IMR-90 (cell line): ENCODE measurements at places on chromosomes 5 and 9. TPM values are rescaled to one million over a fixed set of nuclear protein-coding genes. Genes with fewer than 3 reads are reported as not detected.
A peak's percentile ranks its signal among the peaks of the same experiment; 100 is the strongest.

ALDH1A1 gene
- total RNA-seq: not detected in 2 replicates

ADGRV1 gene
- total RNA-seq: under 0.01 TPM in 2 replicates

DNA sequence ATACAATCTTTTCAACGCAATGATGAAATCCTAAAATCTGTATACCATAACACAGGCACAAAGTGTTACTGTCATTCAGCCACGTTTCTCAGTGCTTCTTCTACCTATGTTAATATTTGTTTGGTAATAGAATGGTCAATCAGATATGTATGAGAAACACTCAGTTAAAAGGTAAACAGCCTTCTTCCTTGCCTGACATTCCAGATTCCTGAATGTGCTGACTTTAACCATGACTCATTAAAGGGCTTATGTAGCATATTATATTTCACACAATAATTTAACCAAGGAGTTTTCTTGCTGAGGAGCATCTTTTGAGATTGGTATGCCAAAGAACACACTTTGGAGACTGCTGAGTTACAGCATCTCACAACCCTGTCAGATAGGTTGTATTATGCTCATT, 187.6 kb downstream of the CETN3 start:
- no peaks in the 10 kb centered on the region for H3K36me3 ChIP-seq
- no peaks in the 10 kb centered on the region for H3K4me1 ChIP-seq
- DNase-seq: peak; percentile 16
- no peak overlapping the region for H3K27ac ChIP-seq
- no peaks in the 10 kb centered on the region for H3K27me3 ChIP-seq

DNA sequence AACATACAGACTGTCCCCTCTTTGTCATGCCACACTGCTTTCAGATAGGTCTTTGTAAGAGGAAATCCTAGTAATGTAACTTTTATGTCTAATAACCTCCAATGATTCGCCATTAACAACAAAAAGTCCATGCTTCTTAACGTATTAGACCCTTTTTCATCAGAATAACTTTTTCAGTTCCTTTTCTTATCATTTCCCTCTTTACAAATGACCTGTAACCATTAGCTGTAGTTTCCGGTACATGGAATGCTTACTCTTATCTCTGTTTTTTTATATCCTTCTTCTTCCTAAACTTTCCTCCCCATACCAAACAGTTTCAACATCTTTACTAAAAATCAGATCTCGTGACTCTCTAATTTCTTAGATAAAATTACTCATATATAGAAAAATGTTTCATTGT, 268.9 kb upstream of the TYRP1 start:
- no peaks in the 10 kb centered on the region for H3K36me3 ChIP-seq
- no peaks in the 10 kb centered on the region for H3K27me3 ChIP-seq
- no peak for DNase-seq
- H3K4me3 ChIP-seq: no peak overlapping the region

NFIB gene
- 2.0 and 2.2 TPM in 2 replicates for total RNA-seq

PURA gene
- total RNA-seq: 5.6 and 13.9 TPM in 2 replicates

DNA sequence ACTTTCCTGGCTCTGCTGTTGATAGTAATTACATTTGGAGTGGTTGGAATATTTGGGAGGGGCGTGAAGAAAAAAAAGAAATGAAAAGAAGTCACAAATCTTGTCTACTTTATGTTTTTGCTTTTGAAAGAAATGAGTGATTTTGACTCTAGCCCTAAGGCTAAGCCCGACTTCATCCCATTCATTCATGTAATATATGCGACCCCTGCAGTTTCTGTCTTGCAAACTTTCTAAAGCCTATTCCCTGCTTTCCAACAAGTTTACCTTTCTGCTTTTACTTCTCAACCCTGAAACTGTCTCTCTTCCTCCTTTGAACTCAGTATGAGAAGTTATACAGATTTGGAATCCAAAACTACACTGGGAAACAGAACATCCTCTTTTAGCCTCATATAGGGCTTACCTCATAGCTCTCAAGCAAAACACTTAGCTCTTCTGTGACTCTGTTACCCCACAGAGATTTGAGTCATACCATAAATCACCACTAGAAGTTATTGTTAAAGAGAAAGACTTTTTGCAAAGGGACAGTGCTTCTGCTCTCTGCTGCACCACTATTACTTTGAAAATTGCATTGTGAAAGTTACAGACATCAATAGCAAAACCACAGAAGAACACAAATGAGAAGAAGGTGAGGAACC, 1.6 kb downstream of the CFAP95 start:
- peak; percentile 81 for DNase-seq
- H3K4me3 ChIP-seq: no peak overlapping the region
- H3K27me3 ChIP-seq: peaks cover 14% of the 10 kb centered on the region
- no peaks in the 10 kb centered on the region for H3K36me3 ChIP-seq

PCDHGA2 gene
- 3.3 and 3.4 TPM in 2 replicates for total RNA-seq

GRCh38 chr9:110947491-110948044, 90.7 kb downstream of the LPAR1 start:
- H3K36me3 ChIP-seq: peaks cover 13% of the 10 kb centered on the region
- no peaks in the 10 kb centered on the region for H3K27me3 ChIP-seq
- H3K4me3 ChIP-seq: no peak overlapping the region
- H3K4me1 ChIP-seq: peaks cover 17% of the 10 kb centered on the region
- H3K27ac ChIP-seq: peak overlapping the region; percentile 57; the same call in 1 of the 2 replicates

DNA sequence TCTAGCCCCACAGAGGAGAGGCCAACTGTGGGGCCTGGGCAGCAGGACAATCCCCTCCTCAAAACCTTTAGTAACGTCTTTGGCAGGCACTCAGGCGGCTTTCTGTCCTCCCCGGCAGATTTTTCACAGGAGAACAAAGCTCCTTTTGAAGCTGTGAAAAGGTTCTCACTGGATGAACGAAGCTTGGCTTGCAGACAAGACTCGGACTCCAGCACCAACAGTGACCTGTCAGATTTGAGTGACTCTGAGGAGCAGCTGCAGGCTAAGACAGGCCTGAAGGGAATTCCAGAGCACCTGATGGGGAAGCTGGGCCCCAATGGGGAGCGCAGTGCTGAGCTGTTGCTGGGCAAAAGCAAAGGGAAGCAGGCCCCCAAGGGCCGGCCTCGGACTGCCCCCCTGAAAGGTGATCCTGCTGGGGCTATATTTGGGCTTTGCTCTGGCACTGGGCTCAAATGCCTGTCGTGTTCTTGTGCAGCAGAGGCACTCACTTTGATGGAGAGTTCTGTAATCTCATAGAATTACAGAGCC, 39.4 kb downstream of the KDM3B start:
- H3K4me1 ChIP-seq: no peaks in the 10 kb centered on the region
- no peak overlapping the region for H3K4me3 ChIP-seq
- H3K36me3 ChIP-seq: peaks cover 33% of the 10 kb centered on the region

ANKRD34B gene
- total RNA-seq: not detected in 2 replicates

DNA sequence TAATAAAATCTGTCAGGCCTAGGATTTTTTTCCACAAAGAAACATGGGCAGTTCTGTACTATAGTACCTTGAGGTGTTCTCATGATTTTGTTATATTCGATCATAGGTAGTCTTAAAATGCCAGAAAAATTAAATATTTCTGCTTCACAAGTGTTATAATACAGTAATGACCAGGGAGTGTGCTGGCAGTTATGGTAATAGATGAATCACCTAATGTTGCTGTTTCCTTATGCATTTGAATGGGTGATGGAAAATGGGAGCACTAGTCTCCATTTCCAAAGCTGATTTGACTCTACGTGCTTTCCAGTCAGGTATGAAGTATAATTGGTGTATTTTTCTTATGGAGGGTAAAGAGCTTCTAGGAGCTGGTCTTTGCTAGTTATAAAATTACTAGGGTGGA, 23.8 kb downstream of the OGN start:
- peaks cover 6% of the 10 kb centered on the region for H3K4me1 ChIP-seq
- DNase-seq: no peak
- H3K27me3 ChIP-seq: no peaks in the 10 kb centered on the region
- H3K27ac ChIP-seq: no peak overlapping the region

GRCh38 chr9:134693641-134694367, 52.2 kb downstream of the COL5A1 start:
- no peak overlapping the region for H3K4me3 ChIP-seq
- H3K27me3 ChIP-seq: no peaks in the 10 kb centered on the region
- H3K4me1 ChIP-seq: peaks cover 8% of the 10 kb centered on the region
- no peak for DNase-seq

DNA sequence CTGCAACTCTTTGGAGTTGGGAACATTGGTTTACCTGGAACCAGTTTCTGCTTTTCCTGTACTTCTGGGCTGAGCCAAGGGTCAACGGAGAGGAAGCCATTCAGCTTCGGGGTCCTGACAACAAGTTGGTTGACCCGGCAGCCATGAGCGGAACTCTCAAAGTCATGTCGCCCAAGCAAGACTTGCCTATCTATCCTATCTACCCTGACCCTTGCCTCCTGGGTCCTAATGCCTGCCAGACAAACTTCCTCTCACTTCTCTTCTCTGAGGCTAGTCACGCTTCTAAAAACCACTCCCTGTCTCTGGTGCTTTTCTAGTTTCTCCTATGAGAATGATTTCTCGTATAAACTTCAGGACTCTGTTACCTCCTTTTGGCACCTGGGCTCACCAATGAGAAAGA, 44.7 kb upstream of the CRHBP start:
- H3K27ac ChIP-seq: no peak overlapping the region
- no peaks in the 10 kb centered on the region for H3K36me3 ChIP-seq
- DNase-seq: no peak
- H3K4me1 ChIP-seq: no peaks in the 10 kb centered on the region
- no peaks in the 10 kb centered on the region; the same call in 1 of the 2 replicates for H3K27me3 ChIP-seq

DNA sequence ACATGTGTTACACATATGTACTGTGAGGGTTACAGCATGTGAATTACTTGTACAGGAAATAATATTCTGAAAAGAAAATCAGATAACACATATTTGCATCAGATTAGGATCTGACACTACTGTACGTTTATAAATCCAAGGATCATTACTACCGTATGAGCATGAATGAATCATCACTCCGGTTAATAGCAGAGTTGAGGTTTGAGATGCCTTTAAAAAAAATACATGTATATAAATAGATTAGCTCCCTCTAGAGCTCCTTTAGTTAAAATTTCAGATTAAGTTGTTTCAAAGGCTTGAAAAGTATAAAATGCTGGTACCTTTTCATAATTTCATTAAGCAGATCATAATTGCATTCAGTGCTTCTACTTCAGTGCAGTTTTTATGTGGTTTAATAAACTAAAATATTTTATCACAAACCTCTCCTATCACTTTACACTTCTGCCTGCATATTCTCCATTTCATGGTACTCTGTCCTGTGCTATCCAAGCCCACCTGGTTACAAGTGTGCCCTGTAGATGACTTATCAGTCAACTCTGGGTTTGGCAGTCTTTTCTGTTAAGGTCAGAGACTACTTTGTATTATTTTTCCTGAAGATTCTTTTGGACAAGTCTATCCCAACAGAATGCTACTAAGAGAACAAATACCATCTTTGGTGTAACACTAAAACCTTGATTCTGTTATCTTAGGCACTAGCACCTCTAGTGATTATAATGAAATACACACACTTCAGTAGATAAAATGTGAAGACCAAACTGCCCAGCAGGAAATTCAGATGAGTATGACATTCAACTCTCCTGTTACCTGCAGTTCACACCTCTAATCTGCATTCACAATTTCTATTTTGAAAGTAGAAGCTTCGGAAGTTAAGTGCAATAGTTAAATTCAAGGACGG, 48.0 kb upstream of the POU5F2 start:
- H3K4me3 ChIP-seq: no peak overlapping the region
- H3K4me1 ChIP-seq: peaks cover 4% of the 10 kb centered on the region; the same call in 1 of the 2 replicates
- peak; percentile 88 for DNase-seq
- no peaks in the 10 kb centered on the region for H3K36me3 ChIP-seq
- H3K27me3 ChIP-seq: no peaks in the 10 kb centered on the region

NAIP gene
- total RNA-seq: 1.3 and 1.7 TPM in 2 replicates

C7 gene
- total RNA-seq: 0.54 and 0.83 TPM in 2 replicates

GRCh38 chr5:80083101-80083890, 48.1 kb downstream of the THBS4 start:
- H3K27ac ChIP-seq: no peak overlapping the region
- H3K4me3 ChIP-seq: no peak overlapping the region
- peaks cover 2% of the 10 kb centered on the region; the same call in 1 of the 2 replicates for H3K27me3 ChIP-seq
- H3K4me1 ChIP-seq: peaks cover 3% of the 10 kb centered on the region; the same call in 1 of the 2 replicates

- no peaks in the 10 kb centered on the region for H3K27me3 ChIP-seq
- no peaks in the 10 kb centered on the region; the same call in 1 of the 2 replicates for H3K4me1 ChIP-seq
- H3K27ac ChIP-seq: no peak overlapping the region
- no peaks in the 10 kb centered on the region for H3K36me3 ChIP-seq
- no peak overlapping the region for H3K4me3 ChIP-seq
- no peak for DNase-seq
Observed at GRCh38 chr9:88308831-88309560, 79.2 kb upstream of the SPIN1 start.

GRCh38 chr5:31492869-31493268, 39.0 kb downstream of the DROSHA start:
- peak; percentile 53 for DNase-seq
- H3K27me3 ChIP-seq: no peaks in the 10 kb centered on the region
- no peak overlapping the region for H3K4me3 ChIP-seq
- H3K36me3 ChIP-seq: peaks cover 36% of the 10 kb centered on the region

DNA sequence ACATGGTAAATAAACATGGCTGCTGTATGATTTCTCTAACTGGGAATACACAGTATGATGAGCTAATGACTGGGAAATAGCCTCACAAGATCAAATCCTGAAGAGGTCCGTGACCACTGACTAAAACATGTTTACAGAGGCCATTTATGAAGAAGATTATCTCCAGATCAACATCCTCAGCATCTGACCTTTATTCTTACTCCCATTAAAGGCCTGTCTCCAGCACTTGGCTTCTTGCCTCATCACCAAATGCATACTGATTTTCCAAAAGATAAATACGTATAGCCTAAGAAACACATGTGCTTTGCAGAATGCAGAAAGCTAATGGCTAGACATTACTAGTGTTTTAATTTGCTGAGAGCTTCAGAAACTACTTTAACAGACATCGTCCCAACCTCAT, 108.0 kb upstream of the TSLP start:
- H3K4me1 ChIP-seq: peaks cover under 1% of the 10 kb centered on the region; the same call in 1 of the 2 replicates
- H3K4me3 ChIP-seq: no peak overlapping the region
- no peak for DNase-seq
- no peak overlapping the region for H3K27ac ChIP-seq

CKMT2 gene
- total RNA-seq: 0.28 and 0.36 TPM in 2 replicates

DNA sequence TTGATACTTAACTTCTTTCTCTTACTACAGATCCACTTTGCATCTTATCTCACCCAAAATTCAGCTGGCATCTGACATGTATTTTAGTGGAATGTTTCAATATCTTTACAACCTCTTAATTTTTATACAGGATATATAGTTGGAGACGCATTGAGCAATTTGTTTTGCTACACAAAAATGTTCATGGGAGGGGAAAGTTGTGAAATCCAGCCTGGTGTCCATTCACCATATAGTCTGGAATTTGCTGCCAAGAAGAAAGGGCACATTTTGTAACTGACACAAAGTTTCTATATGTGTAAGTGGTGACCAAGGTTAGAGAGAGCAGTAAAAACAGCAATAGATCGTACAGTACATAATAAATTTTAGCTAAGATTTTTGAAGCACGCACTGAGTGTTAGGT, 14.0 kb upstream of the CHD1 start:
- H3K27me3 ChIP-seq: no peaks in the 10 kb centered on the region
- H3K36me3 ChIP-seq: no peaks in the 10 kb centered on the region
- no peak overlapping the region for H3K4me3 ChIP-seq
- no peak for DNase-seq
- no peak overlapping the region for H3K27ac ChIP-seq
- H3K4me1 ChIP-seq: peaks cover 4% of the 10 kb centered on the region; the same call in 1 of the 2 replicates

GABRA6 gene
- not detected in 2 replicates for total RNA-seq

SLC45A2 gene
- not detected in 2 replicates for total RNA-seq

GRCh38 chr5:116145416-116145815, 60.6 kb downstream of the COMMD10 start:
- H3K36me3 ChIP-seq: no peaks in the 10 kb centered on the region
- H3K27ac ChIP-seq: no peak overlapping the region
- DNase-seq: no peak
- H3K4me3 ChIP-seq: no peak overlapping the region
- no peaks in the 10 kb centered on the region for H3K4me1 ChIP-seq

SPATA31D4 gene
- total RNA-seq: not detected in 2 replicates

- DNase-seq: peak; percentile 98
- no peak overlapping the region for H3K4me3 ChIP-seq
- H3K4me1 ChIP-seq: peaks cover 10% of the 10 kb centered on the region
- no peak overlapping the region for H3K27ac ChIP-seq
- H3K27me3 ChIP-seq: no peaks in the 10 kb centered on the region
Observed at GRCh38 chr5:98110282-98110691, 663.2 kb upstream of the RGMB start.

GCNT1 gene
- total RNA-seq: 10.0 and 46.6 TPM in 2 replicates
